ENCODE measurements at places on chromosomes 11 and 22. TPM values are rescaled to one million over a fixed set of nuclear protein-coding genes. Genes with fewer than 3 reads are reported as not detected.

DNA sequence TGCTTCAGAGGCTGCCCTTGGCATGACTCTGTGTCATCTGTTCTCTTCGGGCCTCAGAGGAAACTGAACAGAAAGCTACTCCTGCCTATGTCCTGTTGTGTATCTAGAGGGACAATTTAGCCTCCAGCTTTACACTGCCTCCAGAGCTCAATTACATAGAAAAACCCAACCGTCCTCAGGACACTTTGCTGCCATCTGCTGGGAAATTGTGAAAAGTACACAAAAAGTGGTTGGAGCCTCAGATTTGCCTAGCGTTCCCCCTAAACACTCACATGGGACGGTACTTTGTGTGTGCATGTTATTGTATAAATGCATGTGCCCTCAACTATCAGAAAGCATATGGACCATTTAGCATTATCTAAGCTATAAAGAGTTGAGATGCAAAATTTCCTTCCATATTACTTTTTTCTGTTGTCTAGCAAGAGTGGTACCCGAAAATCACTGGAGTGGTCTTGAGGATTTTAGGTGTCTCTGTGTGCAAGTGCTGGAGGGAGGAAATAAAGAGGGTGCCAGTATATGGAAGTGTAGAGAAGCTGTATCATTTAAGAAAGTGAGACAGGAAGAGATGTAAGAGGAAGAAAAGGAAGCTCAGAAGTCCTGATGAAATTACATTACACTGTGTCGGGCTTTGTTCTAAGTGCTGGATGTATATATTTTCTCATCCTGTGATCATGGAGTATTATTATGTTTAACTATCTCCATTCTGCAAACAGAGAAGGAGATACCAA lies 8.7 kb upstream of the MS4A4E start:
- DNase-seq: peak; percentile 52

- no peak for DNase-seq
Measured at GRCh38 chr11:8335683-8336082, 72.0 kb upstream of the LMO1 start.

OR8G1 gene
- total RNA-seq: not detected

DNA sequence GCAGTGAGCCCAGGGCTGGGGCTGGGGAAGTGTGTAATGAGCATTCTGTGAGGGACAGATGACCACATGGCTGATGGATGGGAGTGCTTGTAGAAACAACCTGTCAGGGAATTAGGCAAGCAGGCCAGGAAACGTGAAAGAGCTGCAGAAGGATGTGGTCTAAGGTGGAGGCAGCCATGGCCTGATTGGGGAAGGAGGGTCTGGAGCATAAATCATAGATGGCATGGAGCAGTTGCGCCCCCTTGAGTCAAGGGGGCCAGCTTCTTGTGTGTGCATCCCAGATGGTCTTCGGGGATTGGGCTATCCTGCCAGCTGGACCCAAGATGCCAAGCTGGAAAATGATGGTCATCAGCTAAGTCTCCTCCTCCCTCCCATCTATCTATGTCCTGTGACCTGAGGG lies 119.4 kb upstream of the CLPB start:
- peak; percentile 79 for DNase-seq

DNA sequence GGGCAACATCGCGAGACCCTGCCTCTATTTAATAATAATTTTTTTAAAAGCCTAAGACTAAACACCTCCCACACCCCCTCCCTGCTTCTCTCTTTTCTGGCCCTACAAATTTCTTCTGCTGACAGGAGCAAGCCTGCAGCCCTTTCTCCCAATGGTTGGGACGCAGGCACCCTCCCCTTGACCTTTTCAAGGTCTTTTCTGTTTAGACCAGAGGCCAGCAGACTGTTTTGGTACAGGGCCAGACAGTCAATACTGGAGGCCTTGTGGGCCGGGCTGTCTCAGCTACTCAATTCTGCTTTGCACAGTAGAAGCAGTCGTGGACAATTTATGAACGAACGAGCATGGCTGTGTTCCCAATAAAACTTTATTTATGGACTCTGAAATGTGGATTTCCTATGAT lies 92.3 kb downstream of the SCN3B start:
- DNase-seq: no peak
